ENCODE measurements at places on chromosomes 4 and X.

- DNase-seq = no peak
Observed at GRCh38 chr4:11355226-11355625, 73.5 kb downstream of the HS3ST1 start.

GRCh38 chr4:36997727-36998126, 246.8 kb upstream of the NWD2 start:
- no peak for DNase-seq

- no peak for DNase-seq
Observed at GRCh38 chr4:4871242-4871572, 11.7 kb downstream of the MSX1 start.

GRCh38 chr4:17316566-17316965, 195.3 kb downstream of the QDPR start:
- DNase-seq = no peak

- no peak for DNase-seq
Observed at GRCh38 chrX:38061335-38061734, 55.0 kb downstream of the SYTL5 start.

- no peak for DNase-seq
Observed at GRCh38 chr4:86973668-86974067, 38.9 kb downstream of the AFF1 start.
